ENCODE measurements at places on chromosomes 6 and 20.

GRCh38 chr6:33709605-33710295 is 1.8 kb downstream of the UQCC2 start:
- no peak for DNase-seq

- no peak for DNase-seq
Observed at GRCh38 chr20:61508301-61509096, 256.4 kb downstream of the CDH4 start.

- no peak for DNase-seq
Observed at GRCh38 chr6:78489874-78490273, 377.5 kb upstream of the IRAK1BP1 start.

GRCh38 chr6:102417368-102417998 is 1024.0 kb downstream of the GRIK2 start:
- DNase-seq, result no peak

DNA sequence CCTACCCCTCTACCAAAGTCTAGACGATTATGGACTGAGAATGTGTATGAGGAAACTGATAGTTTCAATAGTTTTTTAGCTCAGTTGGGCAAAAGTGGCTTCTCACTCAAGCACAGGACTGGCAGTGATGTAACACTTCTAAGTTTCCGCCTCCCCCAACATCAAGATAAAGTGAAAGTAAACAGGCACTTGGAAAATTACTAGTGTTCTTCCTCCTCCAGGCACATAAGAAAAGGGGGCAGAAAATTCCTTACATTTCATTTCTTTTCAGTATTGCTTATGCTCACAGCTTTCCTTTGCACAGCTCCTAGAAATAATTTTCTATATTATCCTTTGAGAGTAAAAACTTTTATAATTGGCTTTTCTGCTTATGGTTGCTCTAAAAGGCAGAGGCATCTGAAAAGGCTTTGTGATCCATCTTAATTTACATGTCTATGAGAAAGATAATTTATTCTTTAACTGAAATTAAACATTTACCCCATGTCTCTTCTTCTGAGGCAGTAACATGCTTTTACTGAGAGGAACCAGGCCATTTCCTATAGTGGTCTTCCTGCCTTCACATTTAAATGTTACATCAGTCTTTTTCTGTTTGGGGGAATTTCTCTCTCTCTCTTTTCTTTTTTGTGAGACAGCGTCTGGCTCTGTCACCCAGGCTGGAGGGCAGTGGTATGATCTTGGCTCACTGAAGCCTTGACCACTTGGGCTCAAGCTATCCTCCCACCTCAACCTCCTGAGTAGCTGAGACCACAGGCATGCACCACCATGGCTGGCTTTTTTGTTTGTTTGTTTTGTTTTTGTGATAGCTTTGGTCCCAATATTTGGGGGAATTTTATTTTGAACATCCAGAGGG is 65.0 kb upstream of the EEF1A1 start:
- peak; percentile 50 for DNase-seq

DNA sequence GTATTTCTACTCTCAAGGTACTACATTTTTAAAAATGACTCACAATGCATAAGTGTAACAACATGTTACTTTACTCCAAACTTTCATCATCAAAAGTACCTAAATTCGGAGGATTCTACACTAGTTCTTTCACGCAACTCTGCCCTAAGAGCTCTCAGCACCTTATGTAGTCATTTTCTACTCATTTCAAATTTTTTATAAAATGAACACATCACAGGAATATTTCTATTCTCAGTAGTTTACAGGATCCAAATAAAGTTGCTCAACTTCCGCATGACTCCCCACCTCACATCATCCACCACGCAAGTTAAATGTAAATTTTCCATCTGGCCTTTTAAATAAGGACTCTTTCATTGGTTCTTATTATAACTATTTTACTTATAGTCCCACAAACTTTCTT is 344.9 kb upstream of the MANEA start:
- no peak for DNase-seq

DNA sequence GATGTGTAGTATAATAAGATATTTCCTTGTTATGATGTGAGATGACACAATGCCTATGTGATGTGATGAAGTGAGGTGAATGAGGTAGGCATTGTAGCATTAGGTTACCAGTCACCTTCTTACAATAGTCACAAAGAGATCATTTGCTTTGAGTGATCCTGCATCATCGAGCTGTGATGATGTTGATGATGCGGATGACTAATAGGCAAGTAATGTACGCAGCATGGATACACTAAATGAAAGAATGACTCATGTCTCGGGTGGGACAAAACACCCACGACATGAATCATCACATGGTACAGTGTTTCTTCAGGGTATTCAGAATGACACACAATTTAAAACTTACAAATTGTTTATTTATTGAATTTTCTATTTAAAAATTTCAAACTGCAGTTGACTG is 806.3 kb upstream of the GJE1 start:
- DNase-seq, result peak; percentile 75

- no peak for DNase-seq
Observed at GRCh38 chr6:39335780-39336545, 13.5 kb upstream of the KCNK16 start.

GRCh38 chr6:17419189-17419575 is 25.8 kb downstream of the CAP2 start:
- DNase-seq, result no peak

- no peak for DNase-seq
Observed at GRCh38 chr6:27867945-27868300, 44.3 kb downstream of the OR2B2 start.

GRCh38 chr6:116221067-116221466 is 32.8 kb downstream of the TSPYL4 start:
- DNase-seq, result no peak

DNA sequence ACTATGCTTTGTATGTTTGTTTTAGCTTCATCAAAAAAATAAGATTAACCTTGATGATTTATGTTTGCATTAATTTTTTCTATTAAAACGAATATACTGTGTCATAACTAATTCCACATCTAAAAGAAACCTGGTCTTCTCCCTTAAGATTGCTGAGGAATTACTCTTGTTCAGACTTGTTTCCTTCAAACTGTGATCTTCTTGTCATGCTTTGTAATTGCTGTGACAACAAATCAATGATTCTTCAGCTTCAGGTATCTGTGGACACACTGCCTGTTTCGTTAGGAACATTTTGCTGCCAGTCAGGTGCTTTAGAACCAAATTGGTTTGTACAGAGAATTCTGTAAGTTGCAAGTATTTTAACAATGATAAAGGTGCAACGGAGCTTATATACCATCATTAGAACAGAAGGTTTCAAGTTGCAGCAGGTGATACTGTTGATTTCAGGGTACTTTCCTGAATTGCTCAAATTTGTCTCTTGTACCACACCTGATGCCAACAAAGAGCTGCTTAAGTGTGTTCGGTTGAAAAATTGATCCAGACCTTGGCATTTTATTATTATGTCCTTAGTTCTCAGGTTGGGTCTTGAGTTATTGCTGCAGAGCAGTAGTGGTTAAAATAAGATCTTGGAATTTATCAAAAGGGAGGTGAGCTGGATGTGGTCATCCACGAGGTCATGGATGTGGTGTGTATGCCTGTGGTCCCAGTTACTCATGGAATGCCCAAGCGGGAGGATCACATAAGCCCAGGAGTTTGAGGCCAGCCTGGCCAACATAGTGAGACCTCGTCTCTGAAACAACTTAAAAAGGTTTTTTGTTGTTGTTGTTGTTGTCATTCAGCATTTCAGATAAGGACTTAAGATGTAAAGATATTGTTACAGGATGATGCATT is 19.5 kb downstream of the SYTL3 start:
- no peak for DNase-seq

- no peak for DNase-seq
Observed at GRCh38 chr20:10954908-10955580, 281.2 kb upstream of the JAG1 start.

GRCh38 chr20:64220891-64221527 is 34.5 kb upstream of the PCMTD2 start:
- no peak for DNase-seq

DNA sequence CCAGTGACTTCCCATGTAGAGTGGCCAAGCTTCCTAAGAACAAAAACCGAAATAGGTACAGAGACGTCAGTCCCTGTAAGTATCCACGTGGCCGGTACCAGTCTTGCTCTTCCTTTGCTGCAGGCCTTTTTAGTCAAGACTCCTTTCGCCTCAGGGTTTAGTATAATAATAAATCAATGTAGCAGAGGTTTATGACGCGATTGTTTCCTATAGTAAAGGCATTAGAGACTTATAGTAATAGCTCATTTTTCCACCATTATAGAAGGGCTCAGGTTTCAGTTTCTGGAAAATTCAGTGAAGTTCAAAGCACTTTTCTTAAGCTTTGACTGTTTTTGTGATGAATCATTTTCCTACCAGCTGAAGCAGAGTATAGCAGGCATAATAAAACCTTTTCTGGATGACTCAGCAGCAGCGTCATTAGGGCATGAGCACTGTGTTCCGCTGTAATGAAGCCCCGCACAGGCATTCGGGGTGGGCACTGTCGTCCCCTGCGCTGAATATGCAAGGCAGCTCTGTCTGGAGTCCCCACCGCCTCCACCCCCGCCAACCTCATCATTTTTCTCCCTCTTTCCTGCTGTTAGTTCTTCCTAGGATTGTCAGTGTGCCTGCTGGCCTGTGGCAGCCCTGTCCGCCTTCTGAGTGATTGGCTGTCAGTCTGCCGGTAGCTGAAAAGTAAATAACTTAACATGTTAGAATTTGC is 51.3 kb downstream of the PTPN1 start:
- peak; percentile 83 for DNase-seq

DNA sequence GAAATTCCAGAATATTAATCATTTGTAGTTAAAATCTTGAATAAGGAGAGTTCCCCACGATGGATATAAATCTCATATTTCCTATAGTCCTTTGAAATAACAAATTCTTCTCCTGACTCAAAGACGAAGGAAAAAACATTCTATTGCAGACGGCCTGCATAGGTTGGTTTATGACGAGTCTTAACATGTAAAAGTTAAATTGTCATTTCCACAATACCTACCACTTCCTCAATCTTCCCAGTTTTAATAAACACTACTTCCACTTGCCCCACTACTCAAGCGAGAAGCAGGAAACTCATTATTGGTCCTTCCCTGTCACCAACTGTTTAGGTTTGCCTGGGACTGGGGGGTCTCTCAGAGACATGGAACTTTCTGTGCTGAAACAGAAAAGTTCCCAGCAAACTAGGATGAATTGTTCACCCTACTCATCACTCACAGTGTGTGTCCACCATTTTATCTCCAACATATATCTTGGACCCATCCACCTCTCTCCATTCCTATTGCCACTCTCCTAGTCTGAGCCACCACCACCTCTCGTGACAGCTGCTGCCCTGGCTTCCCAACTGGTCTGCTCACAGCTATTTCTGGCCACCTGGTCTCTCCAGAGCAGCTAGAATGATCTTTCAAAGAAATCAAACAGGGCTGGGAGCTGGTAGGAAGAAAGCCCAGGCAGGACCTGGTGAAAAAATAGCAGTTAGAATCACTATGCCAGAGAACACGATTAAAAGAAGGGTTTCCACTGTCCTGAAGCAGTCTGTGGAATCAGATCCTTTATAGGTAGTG is 15.1 kb upstream of the ZSCAN9 start:
- DNase-seq, result no peak

GRCh38 chr6:30074331-30075093 is 1.1 kb downstream of the RNF39 start:
- no peak for DNase-seq

GRCh38 chr20:54860716-54861115 is 385.3 kb downstream of the DOK5 start:
- no peak for DNase-seq

- DNase-seq, result no peak
Observed at GRCh38 chr20:23205611-23206041, 119.5 kb upstream of the CD93 start.

DNA sequence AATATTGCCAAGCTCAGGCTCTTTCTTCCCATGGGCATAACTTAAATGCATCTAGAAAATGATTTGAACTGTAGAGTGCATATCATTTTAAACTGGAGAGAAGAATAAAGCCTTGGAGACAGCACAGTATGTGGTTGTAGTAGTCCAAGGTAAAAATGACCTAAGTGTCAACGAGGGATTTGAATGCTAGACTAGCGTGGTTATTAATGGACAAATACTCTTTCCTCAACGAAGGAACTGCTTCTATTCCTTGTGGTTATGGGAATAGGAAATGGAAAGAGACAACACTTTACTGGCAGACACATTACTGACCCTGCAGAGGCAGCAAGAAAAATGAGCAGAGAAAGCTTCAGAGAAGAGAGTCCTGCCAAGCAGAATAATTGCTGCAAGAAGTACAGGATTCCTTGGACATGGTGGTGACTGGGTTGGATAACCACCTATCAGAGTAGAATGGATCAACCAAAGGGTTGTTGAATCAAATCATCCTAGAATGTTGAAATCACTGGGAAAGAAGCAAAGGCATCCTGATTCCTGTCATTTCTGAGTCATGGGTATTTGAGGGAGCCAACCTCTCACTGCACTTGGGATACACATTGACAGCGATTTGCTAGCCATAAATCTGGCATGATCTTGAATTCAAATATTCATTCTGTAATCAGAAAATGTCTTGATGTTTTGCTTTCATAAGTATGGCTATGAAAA is 258.1 kb upstream of the EPHA7 start:
- no peak for DNase-seq

DNA sequence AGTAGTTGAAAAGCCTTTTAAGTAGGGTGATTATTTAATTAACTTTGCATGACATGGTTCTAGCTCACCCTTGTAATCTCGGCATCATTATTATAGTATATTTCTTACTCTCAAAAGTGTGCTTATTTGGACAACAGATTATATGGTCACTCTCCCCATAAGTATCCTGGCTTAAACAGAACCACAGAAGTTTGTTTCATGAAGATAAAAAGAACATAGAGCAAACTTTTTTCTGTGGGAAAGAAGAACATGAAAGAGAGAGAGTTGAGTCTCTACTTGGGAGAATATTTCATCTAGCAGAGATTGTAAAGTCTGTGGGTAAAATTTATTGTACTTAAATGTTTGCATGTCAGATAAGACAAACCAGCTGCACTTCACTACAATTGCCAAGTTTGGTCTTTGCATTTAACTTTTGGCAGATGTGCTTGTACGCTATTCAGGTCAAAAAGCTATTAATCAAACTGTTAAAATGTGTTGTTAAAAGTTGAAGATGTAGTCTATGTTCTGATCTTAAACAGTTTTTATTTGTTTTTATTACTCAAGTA is 33.4 kb upstream of the PRIM2 start:
- DNase-seq, result no peak

GRCh38 chr6:114989279-114989964 is 646.6 kb upstream of the HS3ST5 start:
- DNase-seq, result no peak

GRCh38 chr20:53652090-53652858 is 58.6 kb upstream of the ZNF217 start:
- no peak for DNase-seq

GRCh38 chr6:114301596-114302219 is 41.1 kb downstream of the HS3ST5 start:
- DNase-seq, result no peak

GRCh38 chr6:129342243-129342642 is 367.7 kb downstream of the ARHGAP18 start:
- no peak for DNase-seq

DNA sequence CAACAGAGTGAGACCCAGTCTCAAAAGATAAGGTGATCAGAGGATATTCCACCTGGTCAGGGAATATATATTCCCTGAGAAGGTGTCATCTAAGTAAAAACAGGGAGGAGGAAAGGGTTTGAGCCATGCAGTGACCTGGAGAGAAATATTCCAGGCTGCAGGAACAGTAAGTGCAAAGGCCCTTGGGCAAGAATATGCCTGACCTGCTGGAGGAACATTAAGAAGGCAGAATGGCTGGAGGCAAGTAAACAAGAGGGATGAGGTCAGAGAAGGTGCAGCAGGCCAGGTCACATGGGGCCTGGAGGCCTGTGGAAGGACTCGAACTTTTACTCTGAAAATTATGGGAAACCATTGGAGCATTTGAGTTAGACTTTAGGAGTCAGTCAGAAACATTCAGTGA is 6.7 kb downstream of the DEF6 start:
- no peak for DNase-seq

- no peak for DNase-seq
Observed at GRCh38 chr6:42821846-42822245, 40.0 kb downstream of the BICRAL start.

Measured in stimulated activated CD4-positive, alpha-beta T cell treated with anti-CD3 and anti-CD28 coated beads, Interleukin-4, amount 100 ng/mL, for 24 hours (primary cell).